Iris pigment epithelial cell (primary cell): ENCODE measurements at places on chromosomes 5 and 9.
A peak's percentile ranks its signal among the peaks of the same experiment; 100 is the strongest.

- DNase-seq, result peak; percentile 68
Observed at GRCh38 chr5:143964919-143965318, 153.0 kb downstream of the HMHB1 start.

DNA sequence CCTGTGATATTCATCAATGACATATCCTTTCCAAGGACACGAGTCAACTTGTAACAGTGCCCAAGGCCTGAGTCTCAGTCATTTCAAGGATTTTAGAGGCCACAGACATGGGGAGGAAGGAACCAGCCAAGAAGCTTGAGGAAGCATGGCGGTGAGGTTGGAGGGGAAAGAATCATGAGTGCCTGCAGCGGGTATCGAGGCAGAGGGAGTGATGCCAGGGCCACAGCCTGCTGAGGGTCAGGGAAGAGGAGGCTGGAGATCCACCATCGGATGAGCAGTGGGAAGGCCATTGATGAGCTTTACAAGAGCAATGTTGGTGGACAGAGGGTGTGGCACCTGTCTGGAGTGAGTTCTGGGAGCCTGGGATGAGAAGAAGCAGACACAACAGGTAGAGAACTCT is 88.5 kb upstream of the IER5L start:
- DNase-seq, result no peak

DNA sequence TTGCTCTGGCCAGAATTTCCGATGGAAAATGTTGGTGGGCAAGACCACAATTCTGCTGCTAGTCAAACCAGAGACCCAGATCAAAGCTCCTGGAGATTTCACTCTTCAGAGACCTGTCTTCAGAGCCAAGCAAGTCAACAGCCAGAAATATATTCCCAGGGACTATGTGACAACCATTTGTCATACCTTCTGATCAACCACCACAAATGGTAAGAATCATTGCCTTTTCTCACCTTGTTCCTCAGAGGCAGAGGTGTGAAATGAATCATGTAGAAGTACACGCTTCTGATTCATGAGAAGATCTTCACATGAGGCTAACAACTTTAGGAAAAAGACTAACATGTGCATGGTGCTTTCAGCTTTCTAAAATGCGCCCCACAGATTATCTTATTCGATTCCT is 53.5 kb downstream of the SUSD1 start:
- no peak for DNase-seq

- DNase-seq, result no peak
Observed at GRCh38 chr5:160660132-160660531, 191.9 kb downstream of the ATP10B start.

DNA sequence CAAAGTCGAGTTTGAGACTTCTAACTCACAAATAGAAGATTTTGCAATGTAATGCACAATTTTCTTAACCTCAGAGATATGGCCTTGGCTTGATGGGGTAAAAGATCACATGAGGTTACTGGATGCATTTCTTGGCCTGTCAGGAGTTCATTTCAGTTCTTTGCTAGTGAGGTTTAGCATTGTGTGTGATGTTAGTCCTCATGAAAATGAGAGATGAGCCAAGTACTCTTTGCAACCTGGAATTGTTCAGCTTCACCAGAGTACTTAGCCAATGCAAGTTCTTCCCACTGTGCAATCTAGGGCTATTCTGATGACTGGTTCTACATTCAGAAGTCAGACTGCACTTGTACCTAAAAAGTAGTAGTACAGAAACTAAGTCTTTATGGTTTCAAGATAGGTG is 24.9 kb downstream of the GNAQ start:
- no peak for DNase-seq

- no peak for DNase-seq
Observed at GRCh38 chr5:20575571-20575970, 587.6 kb upstream of the CDH18 start.

- peak; percentile 65 for DNase-seq
Observed at GRCh38 chr9:18821788-18822187, 211.2 kb downstream of the SAXO1 start.

DNA sequence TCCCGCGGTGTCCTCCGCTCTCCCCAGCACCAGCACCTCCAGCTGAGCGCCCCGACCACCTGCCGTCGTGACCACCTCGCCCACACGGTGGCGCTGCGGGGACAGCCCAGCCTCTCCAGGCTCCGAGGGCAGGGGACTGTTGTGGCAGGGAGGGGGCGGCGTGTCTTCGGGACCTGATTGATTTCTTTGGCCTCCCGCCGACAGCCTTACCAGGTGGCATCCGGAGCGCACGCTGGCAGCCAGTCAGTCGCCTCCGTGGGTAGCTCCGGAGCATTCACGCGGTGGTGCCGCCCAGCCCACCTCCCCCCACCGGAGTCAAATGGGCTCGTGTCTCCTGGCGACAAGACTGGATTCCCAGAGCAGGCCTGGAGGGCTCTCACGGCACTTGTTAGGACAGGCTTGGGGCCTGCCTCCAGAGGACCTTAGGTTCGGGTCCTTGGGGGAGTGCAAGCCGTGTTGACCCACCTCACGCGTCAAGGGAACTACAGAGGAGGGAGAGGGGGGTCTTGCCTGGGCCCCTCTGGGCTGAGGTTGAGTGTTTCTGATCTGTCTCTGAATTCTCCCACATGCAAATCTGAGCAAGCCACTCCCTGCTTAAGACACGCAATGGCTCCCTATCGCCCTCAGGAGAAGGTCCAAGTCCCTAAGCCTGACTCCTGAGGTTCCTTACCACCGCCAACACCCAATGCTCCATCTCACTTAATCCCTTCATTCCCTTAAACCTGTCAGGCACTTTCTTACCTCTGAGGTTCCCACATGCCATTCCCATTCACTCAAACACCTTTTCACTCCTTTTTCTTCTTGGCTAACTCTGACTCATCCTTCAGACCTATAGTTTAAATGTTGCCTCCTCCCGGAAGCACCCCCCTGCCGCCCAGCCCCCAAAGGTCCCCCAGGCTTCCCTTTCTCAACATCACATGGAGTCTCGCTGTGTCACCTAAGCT is 51.2 kb upstream of the GGTA1 start:
- DNase-seq, result peak; percentile 48

DNA sequence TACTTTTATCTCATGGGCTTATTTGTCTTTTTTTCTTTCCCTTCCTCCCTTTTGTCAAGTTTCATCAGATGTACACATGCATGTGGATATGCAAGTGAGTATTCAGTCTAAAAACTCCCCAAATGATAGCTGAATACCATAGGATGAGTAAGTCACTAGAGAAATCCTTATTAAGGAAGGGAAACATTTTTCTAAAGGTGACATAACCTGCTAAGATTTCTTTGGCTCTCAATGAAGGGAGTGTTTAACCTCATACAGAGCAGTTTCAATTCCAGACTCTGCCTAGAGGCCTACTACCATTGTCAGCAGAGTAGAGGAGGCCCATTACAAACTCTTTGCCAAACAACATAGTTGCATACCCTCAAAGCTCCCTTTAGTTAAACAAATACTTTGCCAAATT is 192.4 kb downstream of the ARHGEF28 start:
- peak; percentile 91 for DNase-seq

DNA sequence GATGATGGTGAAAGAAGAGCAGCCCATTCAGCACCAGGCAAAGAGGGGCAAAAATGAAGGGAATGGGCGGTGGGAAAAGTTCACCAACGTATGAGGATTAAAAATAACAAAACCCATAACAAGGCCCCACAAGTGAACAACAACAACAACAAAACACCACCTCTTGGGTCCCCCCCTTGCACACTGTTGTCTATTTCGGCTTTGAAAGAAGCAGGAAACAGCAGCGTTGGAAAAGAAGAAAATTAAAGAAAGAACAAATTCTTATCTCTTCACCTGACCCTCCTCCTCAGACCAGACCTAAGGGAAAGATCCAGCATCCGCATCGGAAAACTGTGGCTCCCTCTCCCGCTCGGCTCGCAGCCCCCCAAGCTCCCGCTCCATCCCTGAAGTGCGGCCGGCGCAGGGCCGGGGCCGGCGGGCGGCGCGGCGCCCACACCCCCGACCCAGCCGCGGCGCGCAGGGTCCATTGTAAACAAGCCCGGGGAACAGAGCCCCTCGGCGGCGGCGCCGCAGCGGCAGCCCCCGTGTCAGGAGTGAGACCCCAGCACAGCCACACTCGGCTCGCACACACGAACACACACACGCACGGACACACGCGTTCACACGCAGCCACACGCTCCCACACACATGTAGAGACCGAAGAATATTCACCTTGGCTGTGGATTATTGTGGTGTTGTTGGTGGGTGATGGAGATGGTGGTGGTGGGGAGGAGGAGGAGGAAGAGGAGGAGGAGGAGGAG is 535 bp downstream of the RFX3 start:
- DNase-seq, result no peak

- DNase-seq, result peak; percentile 92
Observed at GRCh38 chr9:107548298-107549142, 59.0 kb upstream of the KLF4 start.

DNA sequence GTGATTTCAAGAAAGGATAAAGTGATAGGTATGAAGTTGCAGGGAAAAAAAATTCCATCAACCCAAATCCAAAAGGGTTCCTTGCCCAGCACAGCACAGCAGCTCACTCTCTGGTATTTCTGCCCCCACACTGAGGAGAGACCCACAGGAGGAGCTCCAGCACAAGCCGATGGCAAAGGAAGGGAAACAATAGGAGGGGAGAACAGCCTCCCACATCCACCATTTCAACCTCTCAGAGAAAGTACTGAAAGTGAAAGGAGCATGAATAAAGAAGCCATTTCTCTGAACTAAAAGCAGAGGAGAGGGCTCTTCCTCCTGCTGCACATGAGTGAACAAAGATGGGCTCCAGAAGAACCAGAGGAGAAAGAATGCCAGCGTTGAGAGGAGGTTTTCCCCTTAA is 54.9 kb upstream of the ZSWIM6 start:
- peak; percentile 47 for DNase-seq

GRCh38 chr5:10262121-10262774 is 12.2 kb downstream of the CCT5 start:
- DNase-seq, result no peak

DNA sequence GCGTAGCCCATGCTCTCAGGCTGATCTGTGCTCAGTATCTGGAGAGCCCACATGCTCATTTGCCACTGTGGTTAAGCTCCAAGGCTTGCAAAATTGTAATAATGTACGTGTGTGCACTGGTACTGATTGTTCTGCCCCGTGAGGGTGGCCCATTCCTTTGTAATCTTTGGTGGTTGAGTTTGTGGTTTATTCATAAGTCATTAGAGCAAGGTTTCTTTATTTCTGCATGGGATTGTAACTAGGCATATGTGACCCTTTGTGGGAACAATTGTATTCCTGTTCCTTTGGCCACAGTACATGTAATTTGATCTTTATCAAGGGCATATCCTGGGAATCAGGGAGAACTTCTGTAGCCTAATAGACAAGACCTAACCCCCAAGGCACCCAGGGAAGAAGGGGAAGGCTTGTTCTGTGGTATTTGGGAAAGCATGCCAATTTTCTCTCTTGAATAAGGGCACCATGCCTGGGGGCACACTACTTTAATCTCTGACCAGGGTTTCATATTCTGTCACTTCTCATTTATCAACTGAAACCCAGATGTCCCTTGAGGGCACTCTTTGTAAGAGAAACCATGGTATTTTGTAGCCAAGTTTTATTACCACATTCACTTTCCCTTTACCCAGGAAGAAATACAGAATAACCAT is 74.6 kb downstream of the NPR3 start:
- DNase-seq, result peak; percentile 75

- DNase-seq, result no peak
Observed at GRCh38 chr9:136862849-136863622, 3.1 kb downstream of the EDF1 start.

GRCh38 chr9:68437785-68438184 is 81.4 kb downstream of the PGM5 start:
- DNase-seq, result no peak

DNA sequence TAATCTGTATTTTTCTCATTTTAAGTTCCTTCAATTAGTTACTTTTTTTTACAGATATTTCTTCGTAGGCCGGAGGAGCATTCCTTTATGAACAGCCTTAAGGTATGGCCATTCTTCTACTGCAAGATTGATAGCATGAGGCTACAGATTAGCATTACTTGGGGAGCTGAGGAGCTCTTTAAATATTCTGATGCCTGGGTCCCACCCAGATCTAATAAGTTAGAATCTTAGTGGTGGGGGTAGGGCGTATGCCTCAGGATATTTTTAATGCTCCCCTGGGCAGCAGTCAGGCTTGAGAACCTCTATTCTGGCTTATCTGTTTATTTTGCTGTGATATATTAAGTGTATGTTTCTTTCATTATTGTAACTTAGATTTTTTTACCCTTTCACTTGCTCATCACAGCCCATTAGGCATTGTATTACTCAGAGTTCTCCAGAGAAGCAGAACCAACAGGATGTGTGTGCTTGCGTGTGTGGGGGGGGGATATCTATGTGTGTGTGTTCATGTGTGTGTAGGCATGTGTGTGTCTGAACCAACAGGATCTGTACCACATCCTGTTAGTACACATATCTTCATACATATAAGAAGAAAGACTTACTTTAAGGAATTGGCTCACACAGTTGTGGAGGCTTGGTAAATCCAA is 91.8 kb upstream of the MTAP start:
- DNase-seq, result peak; percentile 47

DNA sequence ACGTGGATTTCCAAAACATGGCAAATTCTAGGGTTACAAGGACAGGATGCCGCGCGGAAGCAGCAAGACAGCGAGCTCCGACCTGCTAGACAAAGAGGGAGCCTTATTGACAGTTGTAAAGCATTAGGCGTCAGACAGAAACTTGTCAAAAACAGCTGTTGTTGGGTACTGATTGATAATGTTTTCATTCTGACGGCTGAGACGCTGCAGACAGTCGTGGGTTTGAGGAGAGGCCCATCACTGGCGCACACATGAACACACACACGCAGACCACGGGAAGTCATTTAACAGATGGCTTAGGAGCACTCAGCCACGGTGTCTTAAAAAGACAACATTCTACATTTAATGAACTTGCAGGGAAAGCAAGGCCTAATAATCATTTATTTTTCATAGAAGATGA is 324.0 kb downstream of the NDUFS4 start:
- DNase-seq, result no peak

- DNase-seq, result no peak
Observed at GRCh38 chr9:7342229-7342628, 457.3 kb downstream of the DMAC1 start.

DNA sequence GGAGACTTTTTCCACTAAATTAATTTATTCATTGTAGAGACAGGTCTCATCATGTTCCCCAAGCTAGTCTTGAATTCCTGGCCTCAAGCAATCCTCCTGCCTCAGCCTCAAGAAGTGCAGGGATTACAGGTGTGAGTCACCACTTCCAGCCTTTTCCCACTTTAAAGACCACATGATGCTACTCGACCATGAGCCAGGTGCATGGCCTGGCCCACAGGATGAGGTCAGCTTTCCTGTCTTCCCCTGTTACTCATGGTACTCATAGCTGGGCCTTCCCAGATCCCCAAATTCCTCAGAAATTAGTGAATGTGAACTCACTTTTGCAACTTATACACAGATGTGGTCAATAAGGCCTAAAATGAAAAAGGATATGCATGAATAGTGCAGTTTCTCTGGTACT is 395.9 kb downstream of the SEMA5A start:
- DNase-seq, result peak; percentile 76

DNA sequence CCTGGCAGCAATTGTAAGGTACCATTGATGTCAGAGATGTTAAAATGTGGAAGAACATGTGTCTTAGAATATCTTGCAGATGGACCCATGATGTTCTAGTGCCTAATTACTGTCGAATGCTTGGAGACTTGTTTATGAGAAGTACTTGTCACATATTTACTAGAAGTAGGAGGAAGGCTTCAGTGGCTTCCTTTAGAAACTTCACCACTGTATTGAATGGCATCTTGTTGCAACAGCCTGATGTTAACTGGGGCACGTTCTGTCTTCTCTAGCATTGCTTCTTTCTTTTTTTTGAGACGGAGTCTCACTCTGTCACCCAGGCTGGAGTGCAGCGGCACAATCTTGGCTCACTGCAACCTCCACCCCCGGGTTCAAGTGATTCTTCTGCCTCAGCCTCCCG is 16.5 kb downstream of the UGCG start:
- DNase-seq, result no peak

GRCh38 chr5:111124793-111125192 is 32.6 kb downstream of the WDR36 start:
- no peak for DNase-seq
